CD4-positive, alpha-beta T cell treated with Interleukin-21 for 1 hour (primary cell): ENCODE measurements at places on chromosomes 5 and 9.

DNA sequence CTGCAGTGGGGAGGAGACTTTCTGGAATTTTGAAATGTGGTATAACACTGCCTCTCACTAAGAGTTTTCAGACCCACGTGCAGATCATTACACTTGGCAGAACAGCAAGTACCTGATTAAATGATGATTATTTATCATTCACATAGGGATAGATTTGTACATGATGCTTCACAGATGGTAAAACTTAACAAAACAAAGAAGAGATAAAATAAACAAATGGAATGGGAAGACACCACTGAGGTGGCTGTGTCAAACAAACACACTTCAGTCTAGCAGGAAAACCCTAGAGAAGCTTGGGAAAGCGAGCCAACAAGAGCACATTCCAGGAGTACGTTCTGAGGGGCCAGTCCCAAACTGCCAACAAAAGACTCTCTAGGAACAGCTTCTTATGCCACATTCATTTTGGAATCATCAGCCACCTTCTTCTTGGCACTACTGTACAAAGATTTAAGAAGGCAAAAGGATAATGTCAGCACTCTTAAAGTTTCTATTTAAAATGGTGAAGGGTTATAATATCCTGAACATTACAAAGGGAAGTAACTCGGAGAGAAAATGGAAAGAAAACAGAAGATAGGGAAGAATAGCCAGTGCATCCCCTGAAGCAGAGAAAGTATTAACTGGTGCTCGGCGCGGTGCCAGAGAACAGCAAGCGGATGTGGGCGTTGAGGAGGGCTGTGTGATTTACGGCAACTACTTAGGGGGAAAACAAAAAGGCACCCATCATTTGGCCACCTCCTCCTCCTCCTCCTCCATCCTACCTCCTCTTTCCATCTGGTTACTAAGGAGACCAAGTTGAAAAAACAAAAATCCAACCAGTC is 1.6 kb downstream of the MED27 start:
- DNase-seq = peak; percentile 67

- peak; percentile 26 for DNase-seq
These were observed 625 bp upstream of the UBLCP1 start for GRCh38 chr5:159262472-159262858.

- no peak for DNase-seq
These were observed 459.3 kb downstream of the CETN3 start for GRCh38 chr5:89950234-89950633.

DNA sequence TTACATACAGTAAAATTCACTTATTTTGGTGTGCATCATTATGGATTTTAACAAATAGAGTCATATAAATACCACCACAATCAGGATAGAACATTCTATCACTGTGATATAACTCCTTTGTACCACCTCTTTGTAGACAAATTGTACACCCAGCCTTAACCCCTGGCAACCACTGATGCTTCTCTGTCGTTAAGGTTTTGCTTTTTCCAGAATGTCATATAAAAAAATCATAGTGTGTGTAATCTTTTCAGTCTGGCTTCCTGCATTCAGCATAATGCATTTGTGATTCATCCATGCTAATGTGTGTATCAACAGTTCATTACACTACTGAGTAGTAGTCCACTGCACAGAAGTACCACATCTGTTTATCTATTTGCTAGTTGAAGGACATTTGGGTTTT is 81.2 kb downstream of the ARSB start:
- no peak for DNase-seq

DNA sequence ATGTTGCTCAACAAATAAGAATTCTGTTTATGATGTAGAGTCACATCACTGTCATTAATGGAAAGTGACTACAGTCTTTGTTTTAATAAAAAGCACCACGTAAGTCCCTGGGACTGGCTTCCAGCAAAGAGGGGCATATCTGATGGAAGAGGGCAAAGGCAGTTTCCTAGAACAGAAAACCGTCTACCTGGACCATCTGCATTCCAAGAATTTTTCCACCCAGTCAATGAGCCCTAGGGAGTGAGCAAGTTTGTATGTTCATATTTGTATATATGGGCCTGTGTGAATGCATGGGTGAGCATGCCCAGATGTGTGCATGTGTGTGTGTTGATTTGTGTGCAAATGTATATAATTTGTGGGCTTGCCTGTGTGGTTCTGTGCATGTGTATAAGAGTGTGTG is 156.8 kb upstream of the SEMA6A start:
- no peak for DNase-seq

DNA sequence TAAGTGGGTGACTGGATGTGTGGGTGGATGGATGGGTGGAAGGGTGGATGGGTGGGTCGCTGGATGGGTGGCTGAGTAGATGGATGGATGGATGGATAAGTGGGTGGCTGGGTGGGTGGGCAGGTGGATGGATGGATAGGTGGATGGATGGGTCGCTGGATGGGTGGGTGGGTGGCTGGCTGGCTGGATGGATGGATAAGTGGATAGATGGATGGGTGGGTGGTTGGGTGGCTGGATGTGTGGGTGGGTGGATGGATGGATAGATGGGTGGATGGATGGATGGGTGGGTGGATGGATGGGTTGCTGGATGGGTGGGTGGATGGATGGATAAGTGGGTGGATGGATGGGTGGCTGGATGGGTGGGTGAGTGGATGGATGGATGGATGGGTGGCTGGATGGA is 27.3 kb upstream of the CEP72 start:
- no peak for DNase-seq

DNA sequence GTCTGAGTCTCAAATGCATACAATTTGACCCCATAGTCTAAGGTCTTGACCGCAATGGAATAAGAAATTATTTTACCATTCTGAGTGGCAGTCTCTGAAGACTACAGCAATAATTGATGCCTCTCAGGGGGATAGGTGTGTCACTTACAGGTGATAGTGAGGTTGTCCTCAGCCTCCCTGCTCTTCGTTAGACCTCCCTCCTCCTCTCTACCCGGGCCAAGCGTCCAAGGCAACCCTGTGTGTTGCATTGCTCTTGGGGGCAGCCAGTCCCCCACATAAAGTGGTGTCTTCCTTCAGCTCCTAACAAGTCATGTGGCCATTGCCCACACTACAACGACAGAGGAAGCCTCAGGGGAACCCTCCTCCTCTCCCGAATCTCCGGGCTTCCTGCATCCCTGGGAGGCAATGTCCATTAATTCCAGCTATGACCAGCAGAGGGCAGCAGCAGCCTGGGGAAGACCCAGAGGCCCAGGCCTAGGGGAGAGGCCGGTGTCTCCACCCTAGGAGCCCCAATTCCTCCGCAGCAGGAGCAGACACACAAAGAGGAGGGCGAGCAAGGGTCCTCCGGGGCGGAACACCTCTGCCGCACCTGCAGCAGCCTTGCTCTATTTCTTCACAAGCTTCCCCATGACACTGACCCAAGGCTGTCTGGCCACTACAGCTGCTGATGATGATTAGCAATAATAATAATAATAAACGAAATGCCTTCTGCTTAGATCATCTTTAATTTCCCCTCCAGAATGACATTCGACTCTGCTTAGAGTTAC is 134.8 kb downstream of the KCNIP1 start:
- DNase-seq = peak; percentile 40

GRCh38 chr5:176388003-176388443 is 375 bp downstream of the NOP16 start:
- no peak for DNase-seq

- DNase-seq = peak; percentile 35
These were observed 66.4 kb downstream of the MACROH2A1 start for GRCh38 chr5:135332519-135333150.

- DNase-seq = peak; percentile 82
These were observed 12.4 kb downstream of the TNFAIP8 start for GRCh38 chr5:119368238-119368630.

- DNase-seq = no peak
These were observed 117.0 kb downstream of the CRB2 start for GRCh38 chr9:123472862-123473614.

GRCh38 chr5:21145376-21145775 is 1157.4 kb upstream of the CDH18 start:
- no peak for DNase-seq

DNA sequence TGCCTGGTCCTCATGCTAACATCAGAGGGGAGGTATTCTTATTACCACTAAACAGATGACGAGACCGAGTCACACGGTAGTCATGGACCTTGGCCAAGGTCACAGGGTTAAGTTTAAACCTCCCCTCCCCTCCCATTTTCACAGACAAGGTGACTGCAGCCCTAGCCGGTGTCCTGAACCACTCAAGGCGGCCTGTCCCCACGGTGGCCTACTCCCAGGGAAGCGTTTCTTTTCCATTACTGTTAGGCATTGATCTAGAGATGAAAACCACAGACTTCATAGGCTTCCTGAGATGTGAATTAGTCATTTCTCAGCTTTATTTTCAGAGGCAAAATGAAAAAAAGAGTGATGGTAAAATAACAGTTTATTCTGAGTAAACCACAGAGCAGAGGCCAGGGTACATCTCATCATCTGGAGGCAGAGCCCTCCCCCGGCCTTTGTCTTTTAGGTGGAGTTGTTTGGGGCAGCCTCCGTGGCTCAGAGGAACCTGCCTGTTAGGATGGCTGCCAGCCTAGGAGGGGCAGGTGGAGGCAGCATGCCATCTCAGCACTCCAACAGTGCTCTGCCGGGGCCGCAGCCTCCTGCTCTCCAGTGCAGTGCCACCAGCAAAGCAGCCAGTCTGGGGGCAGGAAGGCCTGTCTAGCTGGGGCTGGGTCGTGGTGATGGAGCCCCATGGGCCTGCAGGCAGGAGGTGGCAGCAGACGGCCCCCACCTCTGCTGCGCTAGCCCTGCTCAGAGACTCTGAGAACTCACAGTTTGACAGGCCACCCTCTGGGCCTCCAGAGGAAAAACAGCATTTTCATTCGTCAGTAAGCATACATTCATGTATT is 71.2 kb downstream of the RAPGEF1 start:
- DNase-seq = peak; percentile 81

DNA sequence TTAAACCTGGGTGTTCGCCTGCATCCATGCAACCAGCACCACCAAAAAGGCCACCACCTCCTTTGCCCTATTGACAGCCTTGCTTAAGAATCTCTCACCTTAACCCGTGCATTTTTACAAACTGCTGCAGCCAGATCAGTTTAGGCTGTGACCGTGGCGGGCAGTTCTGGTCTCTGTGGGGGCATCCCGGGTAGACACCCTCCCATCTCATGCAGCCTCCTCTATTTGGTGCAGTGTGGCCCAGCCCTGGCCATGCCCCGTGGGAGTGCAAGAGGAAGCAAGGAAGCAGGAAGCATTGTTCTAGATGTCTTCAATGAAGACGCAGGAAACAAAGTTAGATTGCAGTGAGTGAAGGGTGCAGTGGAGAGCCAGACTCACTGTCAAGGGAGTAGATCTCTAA is 108.8 kb upstream of the MVB12B start:
- no peak for DNase-seq

GRCh38 chr5:112823181-112823580 is 37.9 kb upstream of the SRP19 start:
- no peak for DNase-seq

DNA sequence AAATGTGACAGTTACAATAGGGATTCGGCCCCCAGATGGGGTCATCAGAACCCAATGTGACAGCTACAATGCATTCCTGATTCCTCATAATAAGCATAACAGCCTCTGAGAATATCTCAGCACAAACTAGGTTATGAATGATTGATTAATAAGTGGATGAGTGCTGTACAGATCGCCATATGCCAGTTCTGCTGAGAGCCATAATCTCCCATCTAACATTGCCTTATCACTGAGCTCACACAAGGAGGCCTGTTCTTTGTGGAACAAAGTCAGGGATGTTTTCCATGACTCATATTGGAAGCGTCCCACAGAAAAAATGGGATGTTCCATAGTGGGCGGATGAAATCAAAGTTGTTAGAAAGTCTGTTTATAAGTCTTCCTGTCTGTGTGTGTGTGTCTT is 89.6 kb downstream of the KIF4B start:
- no peak for DNase-seq

DNA sequence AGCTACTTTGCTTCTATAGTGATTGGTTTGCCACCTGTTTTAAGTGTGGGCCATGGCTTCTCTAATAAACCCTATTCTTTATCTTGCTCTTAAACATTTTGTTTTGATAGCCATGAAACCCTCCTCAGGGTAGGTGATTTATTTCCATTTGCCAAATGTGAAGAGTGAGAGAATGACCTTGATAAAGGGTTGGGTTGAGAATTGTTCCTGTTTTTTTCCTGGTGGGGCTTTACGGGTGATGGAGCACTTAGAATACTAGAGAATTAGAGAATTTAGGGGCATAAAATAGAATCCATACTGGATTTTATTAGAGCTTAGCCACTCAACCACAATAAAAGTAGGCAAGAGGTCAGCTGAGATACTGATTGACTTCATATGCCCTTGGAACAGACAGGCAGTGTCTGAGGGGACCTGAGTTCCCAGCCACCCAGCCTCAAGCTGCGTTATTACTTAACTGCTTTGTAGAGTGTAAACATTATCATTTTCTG is 68.9 kb downstream of the COMMD10 start:
- no peak for DNase-seq

DNA sequence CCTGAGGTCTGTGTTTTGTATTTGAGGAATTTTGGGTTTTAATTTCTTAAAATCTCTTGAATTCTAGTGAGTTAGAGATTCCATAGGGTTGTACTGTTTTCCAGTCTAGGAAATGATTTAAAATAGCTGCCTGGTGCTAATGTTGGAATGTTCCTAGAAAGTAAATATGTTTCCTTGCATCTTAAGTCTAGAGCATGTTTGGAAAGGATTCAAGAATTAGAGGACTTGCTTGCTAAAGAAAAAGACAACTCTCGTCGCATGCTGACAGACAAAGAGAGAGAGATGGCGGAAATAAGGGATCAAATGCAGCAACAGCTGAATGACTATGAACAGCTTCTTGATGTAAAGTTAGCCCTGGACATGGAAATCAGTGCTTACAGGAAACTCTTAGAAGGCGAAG is 41.8 kb downstream of the LMNB1 start:
- no peak for DNase-seq

DNA sequence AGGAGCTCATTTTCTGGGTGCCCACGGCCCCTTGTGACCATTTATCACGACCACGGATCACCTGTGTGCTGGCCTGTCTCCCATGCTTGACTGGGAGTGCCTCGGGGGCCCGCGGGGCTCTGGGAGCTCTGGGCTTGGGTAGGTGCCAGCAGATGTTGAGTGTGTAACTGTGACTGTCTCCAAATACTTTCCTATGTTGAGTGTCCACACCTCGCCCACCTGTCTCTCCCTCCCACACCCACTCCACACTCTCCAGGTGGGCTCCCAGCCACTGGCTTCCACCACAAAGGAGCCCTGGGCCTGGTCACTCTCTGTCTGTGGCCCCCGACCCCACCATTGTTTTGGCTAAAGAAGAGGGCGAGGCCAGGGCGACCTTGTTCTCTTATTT is 196.4 kb downstream of the CDK5RAP2 start:
- no peak for DNase-seq

DNA sequence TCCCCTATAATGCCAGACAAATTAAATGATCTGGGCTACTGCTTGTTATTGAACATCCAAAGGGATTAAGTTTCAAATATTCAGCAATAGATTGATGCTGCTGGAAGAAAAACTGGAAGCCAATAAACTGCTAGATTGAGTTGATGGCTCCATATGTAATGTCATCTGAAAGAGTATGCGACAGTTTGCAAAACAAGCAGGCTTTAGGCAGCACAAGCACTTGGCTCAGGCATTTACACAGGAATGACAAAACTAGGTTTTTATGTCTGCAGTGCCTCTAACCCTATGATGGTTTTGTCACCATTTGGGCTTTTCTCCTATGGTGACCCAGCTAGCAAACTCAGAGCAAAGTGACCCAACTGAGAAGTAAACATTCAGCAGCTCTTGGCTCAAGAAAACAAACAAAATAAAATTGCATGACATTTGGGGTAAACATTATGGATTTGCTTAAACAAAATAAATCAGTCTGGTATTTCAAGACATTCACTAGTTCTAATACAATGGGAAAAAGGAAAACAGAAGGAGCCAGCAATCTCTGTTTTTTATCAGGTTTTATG is 978.5 kb downstream of the DTWD2 start:
- DNase-seq = no peak

GRCh38 chr5:154986151-154986550 is 27.4 kb upstream of the KIF4B start:
- no peak for DNase-seq
